RPMI7951 (cell line): ENCODE measurements at places on chromosomes 3 and 15. TPM values are rescaled to one million over a fixed set of nuclear protein-coding genes. Genes with fewer than 3 reads are reported as not detected.

TAGLN3 gene
- 0.39 and 0.48 TPM in 2 replicates for total RNA-seq

NEDD4 gene
- total RNA-seq, result 30.8 and 32.2 TPM in 2 replicates

GABRA5 gene
- not detected in 2 replicates for total RNA-seq

RHCG gene
- not detected in 2 replicates for total RNA-seq

P2RY12 gene
- not detected in 2 replicates for total RNA-seq

NMNAT3 gene
- 0.29 and 1.9 TPM in 2 replicates for total RNA-seq

PLAAT1 gene
- total RNA-seq, result not detected in 2 replicates

TMEM40 gene
- not detected in 2 replicates for total RNA-seq

GRCh38 chr3:169758359-169758994 lies 6.4 kb downstream of the TERC start:
- no peak for DNase-seq

DNA sequence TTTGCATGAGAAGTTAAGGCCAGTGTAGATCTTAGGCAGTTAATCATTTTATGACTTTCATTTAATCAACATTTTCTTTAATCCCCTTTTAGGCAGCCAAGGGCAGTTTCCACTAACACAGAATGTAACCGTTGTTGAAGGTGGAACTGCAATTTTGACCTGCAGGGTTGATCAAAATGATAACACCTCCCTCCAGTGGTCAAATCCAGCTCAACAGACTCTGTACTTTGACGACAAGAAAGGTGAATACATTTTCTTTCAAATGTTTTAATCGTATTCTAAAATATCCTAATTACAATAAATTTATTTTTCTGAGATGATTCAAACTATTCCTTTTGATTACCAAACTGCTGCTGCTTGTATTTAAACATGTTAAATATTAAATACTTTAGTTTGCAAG lies 843.2 kb downstream of the CADM2 start:
- DNase-seq, result no peak

DNA sequence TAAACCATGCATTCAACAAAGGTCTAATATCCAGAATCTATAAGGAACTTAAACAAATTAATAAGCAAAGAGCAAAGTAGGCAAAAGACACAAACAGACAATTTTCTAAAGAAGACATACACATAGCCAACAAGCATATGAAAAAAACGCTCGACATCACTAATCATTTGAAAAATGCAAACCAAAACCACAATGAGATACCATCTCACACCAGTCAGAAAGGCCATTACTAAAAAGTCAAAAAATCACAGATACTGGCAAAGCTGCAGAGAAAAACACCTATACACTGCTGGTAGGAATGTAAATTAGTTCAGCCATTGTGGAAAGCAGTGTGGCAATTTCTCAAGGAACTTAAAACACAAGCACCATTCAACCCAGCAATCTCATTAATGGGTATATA lies 53.8 kb downstream of the FSIP1 start:
- DNase-seq, result peak; percentile 56

DNA sequence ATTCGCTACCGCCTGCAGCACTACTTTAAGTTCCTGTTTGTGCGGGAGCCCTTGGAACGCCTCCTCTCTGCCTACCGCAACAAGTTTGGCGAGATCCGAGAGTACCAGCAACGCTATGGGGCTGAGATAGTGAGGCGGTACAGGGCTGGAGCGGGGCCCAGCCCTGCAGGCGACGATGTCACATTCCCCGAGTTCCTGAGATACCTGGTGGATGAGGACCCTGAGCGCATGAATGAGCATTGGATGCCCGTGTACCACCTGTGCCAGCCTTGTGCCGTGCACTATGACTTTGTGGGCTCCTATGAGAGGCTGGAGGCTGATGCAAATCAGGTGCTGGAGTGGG lies 995 bp downstream of the CHST14 start:
- peak; percentile 37 for DNase-seq

DNA sequence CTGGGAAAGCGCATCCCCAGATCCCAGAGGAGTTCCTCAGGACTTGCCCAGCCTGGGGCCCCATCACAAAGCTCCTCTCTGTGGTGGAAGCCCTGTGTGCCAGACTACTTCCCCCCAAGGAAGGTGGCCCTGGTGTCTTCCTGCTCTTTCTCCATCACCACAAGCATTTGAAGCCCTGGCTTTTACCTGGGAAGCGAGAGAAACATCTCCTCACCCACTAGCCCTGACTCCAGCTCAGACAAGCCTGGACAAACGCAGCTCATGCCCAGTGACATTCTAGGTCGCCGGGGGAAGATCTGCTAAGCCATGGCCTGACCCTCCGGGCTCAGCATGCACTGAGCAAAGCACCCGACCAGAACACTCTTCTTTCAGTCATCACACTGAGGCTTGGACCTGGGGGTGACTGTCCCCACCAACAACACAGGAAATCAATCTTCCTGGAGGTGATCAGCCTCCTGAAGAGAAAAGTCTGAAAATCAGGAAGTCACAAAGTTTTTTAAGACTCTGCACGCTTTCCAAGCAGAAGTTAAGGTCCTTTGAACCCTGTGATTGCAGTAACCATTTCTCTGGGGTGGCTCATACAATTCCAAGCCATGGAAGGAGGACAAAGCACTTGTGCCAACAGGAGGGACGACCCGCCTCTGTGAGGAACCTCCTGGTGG lies 40.8 kb downstream of the KLHL25 start:
- DNase-seq, result no peak

GRCh38 chr3:48194446-48195071 lies 6.3 kb upstream of the CDC25A start:
- peak; percentile 66 for DNase-seq

DNA sequence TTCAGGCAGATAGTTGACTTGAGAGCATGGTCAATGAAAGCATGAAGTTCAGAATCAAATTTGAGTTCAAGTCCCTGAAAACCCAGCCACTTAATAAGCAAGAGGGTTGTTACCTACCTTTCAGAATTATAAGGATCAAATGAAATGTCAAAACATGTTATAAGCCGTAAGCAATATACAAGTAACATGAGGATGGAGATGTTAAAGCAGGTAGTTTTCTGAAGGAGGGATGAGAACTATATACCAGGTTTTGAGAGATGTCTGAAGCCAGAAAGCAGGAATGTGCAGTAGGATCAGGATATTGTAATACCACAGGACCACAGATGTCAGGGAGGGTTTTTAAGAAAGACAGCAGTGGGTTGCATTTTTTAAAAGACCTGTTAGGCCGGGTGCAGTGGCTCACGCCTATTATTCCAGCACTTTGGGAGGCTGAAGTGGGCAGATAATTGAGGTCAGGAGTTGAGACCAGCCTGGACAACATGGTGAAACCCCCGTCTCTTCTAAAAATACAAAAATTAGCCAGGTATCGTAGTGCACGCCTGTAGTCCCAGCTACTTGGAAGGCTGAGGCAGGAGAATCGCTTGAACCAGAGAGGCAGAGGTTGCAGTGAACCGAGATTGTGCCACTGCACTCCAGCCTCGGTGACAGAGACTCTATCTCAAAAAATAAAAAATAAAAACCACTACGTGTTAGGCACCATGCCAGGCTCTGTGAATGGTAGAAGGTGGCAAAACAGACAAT lies 6.9 kb upstream of the EIF3J start:
- no peak for DNase-seq

DNA sequence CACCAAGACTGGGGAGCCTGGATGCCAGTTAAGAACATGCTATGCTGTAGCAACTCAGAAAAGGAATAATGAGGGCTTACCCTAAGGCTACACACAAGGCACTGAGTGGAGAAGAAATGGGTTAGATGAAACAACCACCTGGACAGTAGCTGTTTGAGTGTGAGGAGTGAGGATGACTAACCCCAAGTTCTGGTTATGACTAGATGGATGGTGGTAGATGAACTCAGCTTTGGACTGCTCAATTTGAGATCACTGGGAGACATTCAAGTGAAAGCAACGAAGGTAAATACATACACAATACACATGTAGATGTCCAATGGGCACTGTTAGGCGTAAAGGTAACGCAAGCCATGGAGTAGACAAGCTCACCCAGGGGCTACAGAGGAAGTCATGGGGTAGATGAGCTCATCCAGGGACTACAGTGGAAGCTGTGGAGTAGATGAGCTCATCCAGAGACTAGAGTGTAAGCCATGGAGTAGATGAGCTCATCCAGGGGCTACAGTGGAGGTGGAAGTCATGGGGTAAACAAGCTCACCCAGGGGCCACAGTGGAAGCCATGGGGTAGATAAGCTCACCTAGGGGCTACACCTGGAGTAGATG lies 98.3 kb downstream of the ANO10 start:
- peak; percentile 14 for DNase-seq

DNA sequence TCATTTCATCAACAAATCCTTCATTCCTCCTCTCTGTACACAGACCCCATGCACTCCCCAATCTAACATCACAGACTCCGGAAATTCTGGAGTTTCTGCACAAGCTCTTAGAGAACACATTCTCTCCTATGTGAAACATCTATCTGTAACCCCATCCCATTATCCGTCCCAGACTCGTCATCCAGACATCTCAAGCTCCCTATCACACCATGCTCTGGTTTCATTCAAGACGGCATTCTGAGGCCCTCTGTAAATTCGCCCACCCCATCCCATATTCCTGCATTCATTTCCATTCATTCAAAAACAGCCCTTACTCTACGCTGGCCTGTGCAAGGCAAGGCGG lies 575 bp downstream of the LEO1 start:
- no peak for DNase-seq

GRCh38 chr3:111595232-111595631 lies at the start of gene ZBED2:
ZBED2 (minus strand) TSS chr3:111595346; CDS start chr3:111594201, 1,145 bp downstream.
- no peak for DNase-seq

GRCh38 chr3:139934613-139935015 lies 371 bp upstream of the CLSTN2 start:
- no peak for DNase-seq

GRCh38 chr3:51585197-51585596 lies 46.7 kb downstream of the RAD54L2 start:
- no peak for DNase-seq

DNA sequence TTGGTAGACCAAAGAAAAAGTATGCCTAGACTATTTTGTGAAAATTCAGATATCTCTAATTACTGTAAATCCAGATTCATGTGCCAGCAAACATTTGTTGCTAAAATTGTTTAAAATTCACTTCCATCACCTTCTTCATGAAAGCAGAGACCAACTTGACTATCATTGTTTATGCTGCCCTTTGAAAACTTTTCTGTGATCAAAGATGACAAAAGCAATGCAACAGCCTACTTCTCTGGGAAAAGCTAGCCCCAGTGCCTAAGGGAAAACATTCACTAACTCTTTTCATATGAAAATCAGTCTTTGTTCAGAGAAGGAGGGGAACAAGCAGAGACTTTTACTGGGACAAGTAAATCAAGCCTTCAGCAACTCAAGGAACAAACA lies 178.0 kb upstream of the P2RY1 start:
- no peak for DNase-seq

DNA sequence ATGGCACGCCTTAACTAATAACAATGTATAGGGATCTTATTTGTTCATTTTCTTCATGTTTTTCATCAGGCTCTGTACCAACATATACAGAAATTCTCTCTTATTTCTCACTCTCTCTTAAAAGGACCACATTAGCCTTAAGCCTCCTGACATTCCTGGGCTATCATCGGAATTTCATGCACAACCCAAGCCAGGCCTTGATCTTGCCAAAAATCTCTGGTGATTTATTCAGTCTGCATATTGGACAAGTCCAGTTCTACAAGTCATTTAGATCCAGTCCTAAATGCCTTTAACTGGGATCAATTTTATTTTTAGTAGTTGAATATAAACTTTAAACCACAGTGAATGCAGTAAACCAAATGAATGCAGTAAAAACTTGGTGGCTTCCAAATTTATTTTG lies 385.4 kb downstream of the MECOM start:
- DNase-seq, result no peak

- no peak for DNase-seq
Observed at GRCh38 chr3:69087030-69087791, 2.5 kb downstream of the ARL6IP5 start.

DNA sequence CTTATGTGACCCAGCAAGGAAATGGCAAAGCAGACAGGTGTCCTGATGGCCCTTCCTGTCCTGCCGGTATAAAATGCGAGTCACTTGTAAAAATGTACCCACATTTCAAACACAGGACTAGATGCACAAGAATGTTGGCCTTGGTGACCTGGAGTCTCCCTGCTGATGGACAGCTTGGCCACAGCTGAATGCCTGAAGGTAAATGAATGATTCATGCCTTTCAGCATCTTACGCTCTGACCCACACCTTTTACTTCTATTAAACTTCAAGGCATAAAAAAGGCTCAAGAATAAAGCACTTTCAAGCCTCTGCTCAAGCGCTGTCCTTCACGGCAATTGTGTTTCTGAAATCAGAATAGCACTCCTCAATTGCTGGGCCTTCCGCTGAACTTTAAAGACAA lies 228.0 kb upstream of the SLCO3A1 start:
- DNase-seq, result peak; percentile 46

- no peak for DNase-seq
Observed at GRCh38 chr3:41836360-41837134, 125.4 kb downstream of the ULK4 start.

DNA sequence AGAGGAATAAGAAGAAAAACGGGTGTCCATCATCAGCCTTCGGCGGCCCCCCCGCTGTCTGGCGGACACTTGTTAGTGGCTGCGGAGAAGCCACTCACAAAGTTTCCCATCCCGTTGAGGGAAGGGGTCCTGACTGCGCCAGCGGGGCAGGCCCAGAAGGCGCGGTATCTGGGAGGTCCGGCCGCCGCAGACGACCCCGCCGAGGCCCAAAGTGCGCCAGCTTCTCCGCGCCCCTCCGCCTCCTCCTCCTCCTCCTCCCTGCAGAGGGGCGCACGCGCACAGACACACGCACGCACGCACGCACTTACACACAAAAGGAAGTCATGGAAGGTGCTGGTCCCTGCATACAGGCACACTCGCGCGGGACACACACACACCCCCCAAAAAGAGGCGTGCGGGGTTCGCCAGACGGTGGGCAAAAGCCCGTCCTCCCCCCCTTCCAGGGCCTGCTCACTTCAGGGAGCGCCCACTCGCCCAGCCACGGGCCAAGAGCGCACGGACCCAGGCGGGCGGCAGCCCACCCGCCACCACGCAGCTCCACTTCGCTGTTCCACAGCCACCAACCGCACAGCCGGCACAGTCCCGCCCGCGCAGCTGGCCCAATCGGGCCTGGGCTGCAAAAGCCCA lies 18.0 kb downstream of the ZNF148 start:
- DNase-seq, result peak; percentile 59

- DNase-seq, result peak; percentile 96
Observed at GRCh38 chr3:12708584-12709192, 44.8 kb upstream of the RAF1 start.

- no peak for DNase-seq
Observed at GRCh38 chr3:33729993-33730392, 11.9 kb upstream of the CLASP2 start.

- no peak for DNase-seq
Observed at GRCh38 chr15:41566121-41566885, 7.3 kb downstream of the TYRO3 start.

GRCh38 chr3:72891053-72891855 lies 3.4 kb downstream of the GXYLT2 start:
- peak; percentile 100 for DNase-seq

GRCh38 chr3:52535411-52536111 lies 844 bp upstream of the UQCC5 start:
- no peak for DNase-seq

DNA sequence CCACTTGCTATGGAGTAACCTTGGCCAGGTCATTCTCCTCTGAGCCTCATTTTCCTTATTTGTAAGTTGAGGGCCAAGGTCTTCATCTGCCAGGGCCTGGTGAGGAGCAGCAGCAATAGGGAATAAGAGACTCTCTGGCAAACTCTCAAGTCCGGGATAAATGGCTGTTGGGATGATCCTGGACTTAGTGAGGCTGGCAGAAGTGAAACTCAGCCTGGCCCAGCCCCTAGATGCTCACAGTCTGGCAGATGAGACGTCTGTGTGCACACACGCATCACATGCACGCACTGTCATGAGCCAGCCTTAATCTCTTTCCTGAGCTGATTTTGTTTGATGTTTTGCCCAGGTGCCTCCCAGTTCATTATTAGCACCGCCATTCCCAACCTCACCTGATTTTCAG lies 26.8 kb downstream of the SLC6A6 start:
- DNase-seq, result no peak
